ENCODE measurements at places on chromosomes 11 and 22.

GRCh38 chr22:27097933-27098332 is 440.5 kb downstream of the MIAT start:
- DNase-seq, result no peak

DNA sequence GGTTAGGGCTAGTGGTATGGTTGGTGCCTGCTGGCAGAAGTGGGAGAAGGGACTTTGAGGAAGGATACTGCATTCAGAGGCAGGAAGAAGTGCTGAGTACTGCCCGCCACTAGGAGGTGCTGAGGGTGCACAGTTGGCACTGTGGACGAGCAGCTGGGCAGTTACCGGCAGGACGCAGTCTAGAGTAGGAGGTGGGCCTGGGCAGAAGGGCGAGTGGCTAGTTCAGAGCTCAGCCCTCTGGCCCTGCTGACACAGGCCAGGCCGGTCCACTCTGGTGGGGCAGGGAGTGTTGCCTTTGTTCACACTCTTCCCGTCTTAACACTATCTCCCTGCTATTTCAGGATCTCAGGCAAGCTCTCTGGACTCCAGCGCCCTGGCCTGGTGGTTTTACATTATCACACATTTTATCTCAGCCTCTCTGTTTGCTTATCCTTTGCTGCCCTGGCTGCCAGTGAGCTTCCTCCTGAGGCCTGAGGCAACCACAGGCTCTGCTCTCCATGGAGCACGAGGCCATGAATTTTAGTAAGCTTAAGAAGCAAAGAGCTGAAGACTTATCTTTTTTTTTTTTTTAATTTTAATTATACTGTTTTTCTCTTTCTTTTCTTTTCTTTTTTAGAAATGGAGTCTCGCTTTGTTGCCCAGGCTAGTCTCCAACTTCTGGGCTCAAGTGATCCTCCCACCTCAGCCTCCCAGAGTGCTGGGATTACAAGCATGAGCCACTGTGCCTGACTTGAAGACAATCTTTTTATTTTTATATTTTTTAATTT is 26.9 kb downstream of the SNAP29 start:
- DNase-seq, result peak; percentile 87

DNA sequence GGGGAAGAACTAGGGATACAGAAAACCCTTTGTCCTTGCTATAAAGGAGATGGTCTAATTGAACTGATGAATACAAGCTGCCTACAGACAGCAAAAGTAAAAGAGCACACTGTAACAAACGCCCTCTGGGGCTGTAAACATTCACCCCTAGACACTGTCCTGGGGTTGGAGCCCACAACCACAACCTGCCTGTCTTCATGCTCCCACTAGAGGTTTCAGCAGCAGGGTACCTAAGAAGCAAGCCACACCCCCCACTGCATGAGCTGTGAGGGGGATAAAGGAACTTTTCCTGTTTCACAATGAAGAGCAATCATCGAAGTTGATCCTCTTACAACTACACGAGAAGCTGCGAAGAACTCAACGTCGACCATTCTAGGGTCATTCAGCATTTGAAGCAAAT is 90.5 kb upstream of the LUZP2 start:
- DNase-seq, result no peak

DNA sequence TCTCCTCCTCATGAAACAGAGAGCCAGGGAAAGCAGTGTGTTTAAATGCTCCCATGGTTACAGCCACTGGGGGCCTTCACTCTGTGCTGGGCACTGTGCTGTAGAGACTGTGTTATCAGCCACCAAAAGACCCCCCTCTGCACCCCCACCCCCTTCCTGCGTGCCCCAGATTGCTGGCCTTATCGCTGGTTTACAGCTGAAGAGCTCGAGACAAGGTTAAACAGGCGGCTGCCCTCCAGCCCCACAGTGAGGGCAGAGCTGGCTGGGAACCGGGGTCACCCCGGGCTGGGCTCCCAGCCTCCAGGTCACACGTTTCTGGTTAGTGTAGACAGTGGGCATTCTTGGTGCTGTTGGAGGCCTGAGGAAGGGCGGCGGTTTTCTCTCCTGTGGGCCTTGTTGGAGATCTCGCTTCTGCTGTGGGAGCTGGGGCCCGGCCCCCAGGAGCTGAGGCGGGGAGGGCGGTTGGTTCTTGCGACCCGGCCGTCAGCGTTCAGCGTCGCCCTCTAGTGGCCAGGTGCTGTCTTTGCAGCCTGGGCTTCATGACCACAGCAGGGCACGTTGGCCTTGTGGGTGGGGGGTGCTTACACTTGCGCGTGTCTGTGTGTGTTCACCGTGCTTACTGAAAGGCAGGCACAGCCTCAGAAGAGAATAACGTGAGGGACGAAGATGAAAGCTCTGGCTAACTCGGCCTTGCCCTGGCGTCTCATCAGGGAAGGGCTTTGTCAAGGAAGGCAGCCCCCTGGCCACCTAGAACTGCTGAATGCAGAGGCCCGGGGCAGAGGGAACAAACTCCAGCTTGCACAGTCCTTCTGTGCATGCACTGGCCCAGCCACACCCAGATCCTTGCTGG is 40.8 kb downstream of the TBC1D22A start:
- no peak for DNase-seq

DNA sequence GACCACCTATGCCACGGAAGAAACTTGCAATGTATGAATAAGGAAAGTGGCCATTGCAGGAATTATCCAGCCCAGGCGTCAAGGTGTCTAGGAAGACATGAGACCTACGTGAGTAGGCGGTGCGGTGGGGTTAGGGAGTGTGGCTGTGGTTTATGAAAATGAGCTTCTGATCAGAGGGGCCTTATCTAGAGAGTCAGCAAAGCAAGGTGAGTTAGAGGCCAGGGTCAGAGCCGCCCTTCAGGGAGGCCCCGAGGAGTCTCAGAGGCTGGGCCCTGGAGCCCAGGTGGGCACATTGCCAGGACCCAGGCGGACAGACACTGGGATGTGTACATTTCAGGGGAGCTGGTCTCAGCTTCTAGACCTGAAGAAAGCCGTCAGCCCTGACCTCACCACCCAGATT is 13.8 kb upstream of the LINC01488 start:
- DNase-seq, result no peak

DNA sequence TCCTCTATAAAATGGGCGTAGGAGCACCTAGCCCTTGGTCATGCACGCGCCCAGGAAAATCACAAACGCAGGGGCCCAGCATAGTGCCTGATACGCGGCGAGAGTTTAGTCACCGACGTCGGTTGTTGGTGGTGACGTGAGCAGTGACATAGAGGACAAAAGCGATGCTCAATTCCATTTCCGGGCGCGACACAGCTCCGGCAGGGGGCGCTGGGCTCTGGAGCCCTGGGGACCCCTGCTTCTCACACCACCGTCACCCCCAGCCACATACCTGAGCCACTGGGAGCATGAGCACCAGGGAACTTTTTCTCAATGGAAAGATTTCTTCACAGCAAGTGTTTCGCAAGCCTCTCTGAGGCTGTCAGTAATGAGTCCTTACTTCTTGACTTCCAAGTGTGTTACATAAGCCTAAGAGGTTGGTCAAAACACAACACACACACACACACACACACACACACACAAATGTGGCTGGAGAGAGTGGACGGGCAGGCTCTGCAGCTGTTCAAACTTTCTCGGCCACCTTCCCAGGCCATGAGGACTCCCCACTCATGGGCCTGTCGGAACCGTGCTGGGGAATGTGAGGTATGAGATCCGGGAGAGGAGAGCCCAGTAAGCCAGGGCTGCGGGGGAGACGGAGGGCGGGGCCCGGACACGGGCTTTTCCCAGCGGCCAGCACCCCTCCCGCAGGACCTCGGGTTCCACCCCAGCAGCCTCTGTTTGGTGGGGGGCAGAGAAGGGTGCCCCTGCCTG is 36.9 kb upstream of the LINC01488 start:
- DNase-seq, result peak; percentile 91

- DNase-seq, result no peak
Observed at GRCh38 chr11:64711956-64712362, 11.0 kb downstream of the NRXN2 start.

DNA sequence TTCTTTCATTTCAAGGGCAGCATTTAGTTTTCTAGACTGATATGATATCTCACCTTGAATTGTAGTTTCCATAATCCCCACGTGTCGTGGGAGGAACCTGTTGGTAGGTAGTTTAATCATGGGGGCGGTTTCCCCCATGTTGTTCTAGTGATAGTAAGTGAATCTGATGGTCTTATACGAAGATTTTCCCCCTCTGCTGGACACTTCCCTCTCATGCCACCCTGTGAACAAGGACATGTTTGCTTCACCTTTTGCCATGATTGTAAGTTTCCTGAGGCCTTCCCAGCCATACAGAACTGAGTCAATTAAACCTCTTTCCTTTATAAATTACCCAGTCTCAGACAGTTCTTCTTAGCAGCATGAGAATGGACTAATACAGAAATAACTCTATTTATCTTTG is 851.1 kb upstream of the FAT3 start:
- DNase-seq, result no peak

DNA sequence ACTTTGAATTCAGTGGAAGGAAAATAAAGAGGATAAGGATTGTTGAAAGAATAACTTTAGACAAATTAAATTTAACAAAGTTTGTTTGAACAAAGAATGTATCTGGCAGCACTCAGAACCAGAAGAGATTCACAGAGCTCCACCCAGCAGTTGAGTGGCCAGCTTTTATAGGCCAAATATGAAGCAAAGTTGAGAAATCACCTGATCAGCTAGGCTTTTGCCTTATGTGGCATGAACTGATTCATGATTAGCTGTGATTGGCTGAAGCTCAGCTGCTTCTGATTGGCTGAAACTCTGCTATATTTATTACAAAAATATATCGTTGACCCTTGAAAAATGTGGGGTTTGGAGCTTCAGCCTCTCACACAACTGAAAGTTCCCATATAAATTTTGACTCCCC is 62.6 kb downstream of the PIWIL4 start:
- DNase-seq, result no peak

DNA sequence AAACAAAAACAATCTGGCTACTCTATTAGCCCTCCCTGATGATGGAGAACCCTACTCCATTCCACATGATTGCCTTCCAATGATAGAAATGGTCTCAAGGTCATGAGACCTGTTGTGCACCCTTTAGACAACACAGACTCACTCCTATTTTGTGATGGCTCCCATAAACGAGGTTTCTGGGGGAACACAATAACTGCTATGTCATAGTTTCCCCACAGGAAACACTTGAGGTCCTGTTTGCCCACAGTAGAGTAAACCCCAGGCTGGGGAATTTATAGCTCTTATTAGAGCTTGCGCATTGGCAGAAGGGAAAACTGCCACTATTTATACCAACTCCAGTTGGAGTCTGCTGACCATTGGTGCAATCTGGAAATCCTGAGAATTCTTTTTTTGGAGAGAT is 28.7 kb downstream of the MIF start:
- no peak for DNase-seq

GRCh38 chr11:121551463-121551862 is 98.7 kb upstream of the SORL1-AS1 start:
- DNase-seq, result no peak

- no peak for DNase-seq
Observed at GRCh38 chr11:129163714-129164164, 28.4 kb downstream of the ARHGAP32 start.

- DNase-seq, result no peak
Observed at GRCh38 chr11:21037850-21038249, 368.5 kb downstream of the NELL1 start.

- no peak for DNase-seq
Observed at GRCh38 chr22:30247974-30248373, 1.4 kb upstream of the LIF start.

DNA sequence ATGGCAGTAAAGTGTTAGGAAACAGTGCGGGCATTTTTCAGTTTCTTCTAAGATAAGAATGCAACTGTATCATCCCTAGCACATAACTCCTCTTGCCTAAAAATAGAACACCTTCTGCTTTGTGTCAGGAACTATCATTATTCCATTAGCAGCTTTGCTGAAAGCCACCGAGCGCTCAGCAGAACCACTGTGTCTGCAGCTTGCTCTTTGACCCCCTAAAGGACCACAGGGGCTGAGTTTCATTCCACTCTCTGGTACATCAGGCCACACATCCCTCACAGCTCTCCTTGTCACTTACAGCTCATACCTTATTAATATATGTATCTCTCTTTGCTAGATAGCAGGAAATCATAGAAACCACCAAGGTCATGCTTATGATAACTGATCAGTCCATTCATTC is 360.2 kb downstream of the KCNA4 start:
- no peak for DNase-seq

DNA sequence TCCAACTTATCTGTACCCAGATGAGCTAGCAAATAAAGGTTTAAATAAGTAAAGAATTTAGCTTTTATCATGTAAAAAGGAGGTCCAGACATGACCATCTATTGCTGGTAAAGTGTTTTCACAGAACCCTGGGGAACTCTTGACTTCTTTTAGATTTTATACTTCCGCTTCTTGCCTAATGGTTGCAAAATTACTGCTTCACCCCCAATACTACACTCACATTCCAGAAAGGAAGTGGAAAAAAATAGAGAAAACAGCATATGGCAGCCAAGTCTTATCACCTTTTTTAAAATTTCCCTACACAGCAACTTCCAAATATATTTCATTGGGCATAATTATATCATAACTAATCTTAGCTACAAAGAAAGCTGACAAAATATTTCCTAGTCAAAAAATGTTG is 12.1 kb downstream of the BBOX1 start:
- no peak for DNase-seq

- no peak for DNase-seq
Observed at GRCh38 chr11:10619131-10619680, 50.7 kb upstream of the LYVE1 start.

DNA sequence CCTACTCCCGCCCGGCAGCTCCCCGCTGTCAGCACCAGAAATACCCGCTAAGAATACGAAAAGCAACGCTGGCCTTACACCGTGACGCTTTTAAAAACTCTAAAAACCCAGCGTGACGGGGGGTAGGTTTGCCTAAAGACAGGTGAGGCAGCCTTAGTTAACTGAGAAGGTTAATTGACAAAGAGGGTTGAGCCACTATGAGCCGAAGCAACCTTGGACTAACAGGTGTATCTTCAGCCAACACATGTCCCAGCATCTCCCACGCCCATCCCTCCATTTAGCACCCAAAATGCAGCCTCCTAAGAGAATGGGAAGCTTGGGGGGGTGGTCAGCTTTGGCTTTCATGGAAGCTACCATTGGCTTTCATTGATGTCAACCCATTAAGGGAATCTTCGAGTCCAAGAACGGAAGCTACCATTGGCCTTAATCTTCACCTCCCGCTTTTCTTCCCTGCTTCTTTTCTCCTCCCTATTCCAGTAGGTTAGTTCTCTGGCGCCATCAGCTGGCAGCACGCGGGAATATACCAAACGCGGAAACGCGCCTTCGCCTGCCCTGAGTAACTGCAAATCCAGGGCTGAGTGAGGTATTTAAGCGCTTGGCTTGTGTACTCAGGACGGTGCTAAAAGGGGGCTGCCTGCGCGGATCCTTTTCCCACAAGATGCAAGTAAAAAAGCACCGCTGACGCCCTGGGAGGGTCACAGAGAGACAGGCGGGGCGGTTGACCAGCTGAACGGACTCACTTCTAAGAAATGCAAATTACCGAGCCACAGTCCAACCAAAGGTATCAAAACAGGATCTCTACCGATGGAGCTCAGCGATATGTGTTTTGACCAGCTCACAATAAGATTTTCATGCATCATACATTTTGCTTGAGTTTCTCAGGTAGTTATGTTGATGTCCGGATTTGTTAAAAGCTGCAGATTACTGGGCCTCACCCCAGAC is 38.5 kb upstream of the GLYATL1 start:
- peak; percentile 70 for DNase-seq

GRCh38 chr11:19509215-19509614 is 203.4 kb upstream of the NAV2 start:
- DNase-seq, result no peak

- DNase-seq, result no peak
Observed at GRCh38 chr11:15613251-15613650, 498.5 kb downstream of the INSC start.

GRCh38 chr11:128093689-128094088 is 493.7 kb downstream of the ETS1 start:
- no peak for DNase-seq

Data from prostate gland (tissue), 2 donors.